ENCODE measurements at places on chromosomes 6 and 20.
A peak's percentile ranks its signal among the peaks of the same experiment; 100 is the strongest.

GRCh38 chr20:54345821-54346220 lies 129.6 kb upstream of the DOK5 start:
- no peak for DNase-seq

GRCh38 chr20:51496964-51497363 lies 45.6 kb downstream of the NFATC2 start:
- DNase-seq = no peak

DNA sequence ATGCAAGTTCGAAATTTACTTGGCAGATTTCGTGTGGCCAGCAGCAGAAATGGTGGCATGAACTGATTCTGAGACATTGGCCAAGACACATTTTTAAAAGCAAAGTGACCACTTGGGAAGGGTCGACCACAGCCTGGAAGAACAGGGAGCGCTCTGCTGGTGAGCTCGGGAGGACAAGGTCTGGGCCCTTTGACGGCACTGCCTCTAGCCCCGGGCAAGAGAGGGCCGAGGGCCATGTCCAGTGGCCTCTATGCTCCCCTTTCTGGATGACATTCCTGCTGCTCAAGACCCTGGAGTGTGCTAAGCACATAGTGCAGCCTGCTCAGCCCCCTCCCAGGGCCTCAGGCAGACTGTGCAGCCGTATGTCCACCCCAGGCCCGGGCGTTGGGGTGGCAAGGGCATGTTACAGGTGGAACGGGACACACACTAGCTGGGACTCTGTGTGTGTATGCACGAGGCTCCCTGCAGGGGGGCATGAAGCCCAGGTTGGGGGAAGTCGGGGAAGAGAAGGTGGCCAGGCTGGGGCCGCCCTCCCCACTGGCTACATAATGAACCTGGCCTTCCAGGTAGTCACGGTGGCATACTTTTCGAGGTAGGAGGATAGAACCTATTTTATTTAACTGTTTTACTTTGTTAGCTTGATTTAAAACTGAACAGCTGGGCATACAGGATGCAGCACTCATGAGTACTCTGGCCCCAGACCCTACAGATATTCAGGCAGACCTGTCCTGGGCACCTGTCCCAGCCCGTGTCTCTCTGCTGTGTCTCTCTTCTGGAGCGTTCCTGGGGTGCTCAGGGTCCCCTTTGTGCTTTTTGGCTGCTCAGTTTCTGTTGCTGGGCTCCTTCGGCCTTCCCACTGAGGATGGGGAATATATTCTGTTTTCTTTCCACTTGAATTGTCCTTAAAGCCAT lies 6.4 kb downstream of the SYNJ2 start:
- DNase-seq = no peak

GRCh38 chr20:43583982-43584432 lies 6.7 kb upstream of the IFT52 start:
- DNase-seq = peak; percentile 84

DNA sequence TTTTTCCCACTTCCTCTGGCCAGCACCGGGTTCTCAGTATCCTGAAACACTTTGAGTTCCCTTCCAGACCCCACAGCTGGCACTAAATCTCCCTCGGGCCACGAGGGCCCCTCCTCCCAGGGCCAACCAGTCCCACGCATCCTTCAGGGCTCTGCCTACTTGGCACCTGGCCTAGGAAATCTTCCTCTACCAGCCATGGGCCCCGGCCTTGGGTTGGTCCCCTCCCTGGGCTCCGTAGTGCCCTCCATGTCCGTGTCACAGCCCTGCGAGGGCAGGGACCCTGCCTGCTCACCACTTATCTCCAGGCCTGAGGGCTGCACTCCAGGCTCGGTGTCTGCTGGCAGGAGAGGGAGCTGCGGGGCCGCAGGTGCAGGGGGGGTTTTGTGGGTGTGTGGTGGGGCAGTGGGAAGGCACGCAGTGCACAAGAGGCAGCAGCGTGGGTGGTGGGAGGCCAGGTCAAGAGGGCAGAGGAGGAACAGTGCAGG lies 48.8 kb upstream of the CDH22 start:
- peak; percentile 69 for DNase-seq

GRCh38 chr6:137581019-137581707 lies 87.0 kb upstream of the OLIG3 start:
- DNase-seq = no peak

DNA sequence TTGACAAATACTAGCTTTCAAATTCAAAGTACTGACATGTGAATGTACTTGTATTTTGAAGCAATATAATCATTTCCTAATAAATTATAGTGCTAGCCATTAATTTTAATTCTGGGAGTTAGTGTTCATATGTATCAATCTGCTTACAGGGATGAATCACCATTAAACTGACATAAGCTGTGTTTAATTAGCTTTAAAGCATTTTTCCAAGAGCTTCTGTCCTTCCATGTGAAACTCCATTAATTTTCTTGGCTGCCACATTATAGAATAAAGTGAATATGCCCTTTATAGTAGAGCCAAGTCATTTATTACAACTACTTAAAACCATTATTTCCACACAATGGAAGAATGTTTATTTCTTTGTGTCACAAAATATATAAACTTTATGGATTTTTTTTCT lies 150.8 kb downstream of the COL21A1 start:
- no peak for DNase-seq

DNA sequence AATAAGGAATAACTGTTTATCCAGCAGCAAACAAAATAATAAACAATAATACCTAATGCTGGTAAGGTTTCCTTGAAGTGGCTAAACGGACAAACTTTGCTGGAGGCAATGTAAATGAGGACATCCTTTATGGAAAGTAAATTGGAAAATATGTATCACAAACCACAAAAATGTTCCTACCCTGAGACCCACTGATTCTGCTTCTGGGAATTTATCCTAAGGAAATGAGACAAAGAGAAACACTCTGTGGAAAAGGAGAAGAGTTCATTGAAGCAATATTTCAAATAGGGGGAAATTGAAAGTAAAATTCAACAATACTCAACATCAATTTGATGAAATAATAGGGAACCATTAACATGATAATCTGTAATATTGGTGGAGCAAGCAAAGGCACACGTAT lies 37.9 kb downstream of the MAFB start:
- DNase-seq = no peak

GRCh38 chr6:15062516-15063252 lies 183.2 kb upstream of the JARID2 start:
- peak; percentile 26 for DNase-seq

DNA sequence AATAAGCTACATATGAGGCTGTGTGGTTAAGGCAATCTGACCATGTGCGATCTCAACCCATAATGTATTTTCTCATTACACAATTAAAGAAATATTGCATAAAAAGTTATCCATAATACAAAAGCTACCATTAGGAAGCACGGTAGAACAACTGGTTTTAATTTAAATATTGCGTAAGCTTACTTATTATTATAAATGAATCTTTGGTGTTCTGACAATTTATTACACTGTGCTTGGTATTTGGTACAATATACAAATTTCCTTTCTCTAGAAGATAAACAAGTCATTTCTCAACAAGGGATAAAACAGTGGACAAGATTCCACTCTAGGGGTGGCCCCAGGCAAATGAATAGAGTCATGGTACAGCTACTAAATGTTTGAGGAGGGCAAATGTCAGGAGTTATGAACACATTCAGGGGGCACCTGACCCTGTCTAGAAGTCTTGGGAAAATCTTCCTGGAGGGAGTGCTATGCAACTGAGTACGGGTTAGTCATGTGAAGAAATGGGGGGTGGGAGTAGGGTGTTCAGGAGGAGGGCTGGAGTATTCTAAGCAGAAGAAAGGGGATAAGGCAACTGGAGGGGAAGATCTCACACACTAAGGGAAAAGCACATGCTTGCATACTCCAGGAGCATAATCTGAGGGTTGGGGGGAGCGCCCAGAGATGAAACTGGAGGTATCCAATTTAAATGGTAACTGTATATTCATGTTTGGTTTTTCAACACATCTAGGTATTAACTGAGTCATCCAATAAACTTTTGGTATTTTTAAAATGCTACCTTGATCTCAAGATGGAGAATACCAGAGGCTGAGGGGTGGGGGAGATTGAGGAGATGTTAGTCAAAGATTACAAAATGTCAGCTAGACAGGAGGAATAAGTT lies 296.9 kb upstream of the SGK1 start:
- DNase-seq = no peak

All from upper lobe of left lung (tissue), 6 donors.